Stimulated activated CD4-positive, alpha-beta T cell treated with anti-CD3 and anti-CD28 coated beads, Interleukin-4, amount 100 ng/mL, for 48 hours (primary cell): ENCODE measurements at places on chromosomes 2 and 18.

GRCh38 chr2:50491541-50492476, 540.1 kb downstream of the NRXN1 start:
- no peak for DNase-seq

DNA sequence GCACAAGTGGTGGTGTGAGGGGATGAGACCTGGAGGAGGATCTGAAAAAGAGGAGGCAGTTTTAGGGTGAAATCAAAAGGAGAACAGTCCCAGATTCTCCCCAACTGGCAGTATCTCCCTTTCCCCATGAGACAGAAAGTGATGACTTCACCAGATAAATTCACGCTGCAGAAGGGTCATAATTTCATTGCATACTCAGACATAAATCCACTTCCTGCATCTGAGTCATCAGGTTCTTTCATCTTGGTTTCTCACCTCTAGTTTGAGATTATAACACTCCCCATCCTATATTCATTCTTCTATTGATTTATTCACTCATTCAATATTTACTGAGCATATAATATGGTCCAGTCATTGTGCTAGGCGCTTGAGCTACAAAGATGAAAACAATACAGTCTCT, 64.7 kb downstream of the CCDC148 start:
- DNase-seq = no peak

DNA sequence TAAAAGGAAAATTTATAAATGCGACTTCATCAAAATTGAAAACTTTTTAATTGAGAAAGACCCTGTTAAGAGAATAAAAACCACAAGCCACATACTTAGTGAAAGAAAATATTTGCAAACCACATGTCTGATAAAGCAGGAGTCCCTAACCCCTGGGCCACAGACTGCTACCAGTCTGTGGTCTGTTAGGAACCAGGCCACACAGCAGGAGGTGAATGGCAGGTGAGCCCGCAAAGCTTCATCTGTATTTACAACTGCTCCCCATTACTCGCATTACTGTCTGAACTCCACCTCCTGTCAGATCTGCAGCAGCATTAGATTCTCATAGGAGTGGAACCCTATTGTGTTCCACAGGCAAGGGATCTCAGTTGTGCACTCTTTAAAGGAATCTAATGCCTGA, 95.5 kb upstream of the CRACDL start:
- no peak for DNase-seq

DNA sequence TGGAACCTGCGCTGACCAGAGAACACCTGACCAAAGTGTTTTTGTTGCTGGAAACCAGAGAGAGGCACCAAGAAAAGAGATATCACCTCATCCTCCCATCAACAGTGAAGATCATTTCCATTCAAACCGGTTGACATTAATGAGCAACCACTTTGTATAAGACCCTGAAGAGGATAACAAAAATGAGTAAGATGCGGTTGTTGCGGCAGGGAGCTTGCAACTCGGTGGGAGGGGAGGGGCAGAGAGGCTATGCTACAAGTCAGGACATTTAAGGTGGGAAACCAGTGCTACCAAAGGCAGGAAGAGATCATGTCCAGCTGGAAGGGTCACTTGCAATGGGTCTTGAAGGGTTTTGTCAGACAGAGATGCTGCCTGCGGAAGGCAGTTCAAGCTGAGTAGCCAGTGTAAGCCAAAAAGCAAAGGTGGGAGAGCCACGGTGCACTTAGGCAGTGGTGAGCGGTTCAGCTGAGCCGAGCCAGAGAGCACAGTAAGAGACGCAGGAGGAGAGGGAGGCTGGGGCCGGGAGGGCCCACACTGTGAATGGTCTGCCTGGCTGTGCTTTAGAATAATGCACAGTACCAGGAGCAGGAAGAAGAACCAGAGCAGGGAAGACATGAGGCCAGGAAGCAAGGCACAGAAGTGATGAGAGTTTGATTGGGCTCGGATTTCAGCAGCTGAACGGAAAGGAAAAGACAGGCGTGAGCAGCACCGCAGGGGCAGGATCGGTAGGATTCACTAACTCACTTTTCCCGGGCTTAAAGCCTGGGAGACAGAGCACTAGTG, 24.4 kb upstream of the DTNB start:
- DNase-seq = no peak

DNA sequence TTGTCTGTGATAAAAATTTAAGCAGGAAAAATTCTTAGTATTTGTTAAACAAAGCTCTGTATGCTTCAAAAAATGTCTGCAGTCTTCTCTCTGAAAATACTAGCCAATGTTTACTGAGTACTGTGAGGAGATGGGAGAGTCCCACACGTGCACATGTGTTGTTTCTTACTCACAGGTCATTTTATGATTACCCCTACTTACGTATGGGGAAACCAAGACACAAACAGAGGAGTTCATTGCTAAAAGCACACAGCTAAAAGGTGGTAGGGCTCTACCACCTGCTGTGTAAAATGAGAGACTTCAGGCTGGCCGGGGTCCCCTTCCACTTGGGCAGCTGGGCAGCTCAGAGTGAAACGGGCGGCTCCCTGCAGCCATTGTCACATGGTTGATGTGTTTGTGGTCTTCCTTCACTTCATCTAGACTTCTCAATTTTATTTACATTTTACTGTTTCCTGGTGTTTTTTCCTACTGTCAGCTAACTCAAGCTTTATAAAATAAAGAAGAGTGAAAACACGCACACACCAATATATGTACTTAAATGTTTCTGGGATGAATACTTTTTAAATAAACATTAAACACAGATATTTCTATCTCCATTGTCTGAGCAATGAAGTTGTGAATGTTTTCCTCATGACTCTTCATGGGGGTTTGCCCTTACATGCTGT, 71.2 kb downstream of the MBP start:
- DNase-seq = no peak

DNA sequence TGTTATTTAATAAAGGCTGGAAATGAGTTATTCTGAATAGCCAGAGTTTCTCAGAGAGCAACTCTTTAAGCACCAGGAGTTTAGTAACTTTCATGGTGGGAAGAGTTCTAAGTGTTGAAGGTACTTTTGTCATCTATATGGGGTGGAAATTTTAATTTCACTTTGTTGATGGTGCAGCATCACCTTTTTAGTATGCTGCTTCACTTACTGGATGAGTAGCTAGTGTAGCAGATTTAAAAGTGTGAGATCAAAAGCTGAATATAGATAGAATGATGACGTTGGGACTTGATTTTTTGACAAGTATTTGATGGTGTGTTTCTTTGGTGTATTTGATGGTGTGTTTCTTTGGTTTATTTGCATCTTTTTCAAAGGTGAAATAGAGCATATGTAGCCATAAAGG, 47.3 kb downstream of the MAP4K4 start:
- no peak for DNase-seq

GRCh38 chr18:48950536-48951447, at the start of gene SMAD7:
TSS of gene SMAD7 (minus strand) at chr18:48950965. CDS start at chr18:48950424, 541 bp downstream.
- DNase-seq = no peak

DNA sequence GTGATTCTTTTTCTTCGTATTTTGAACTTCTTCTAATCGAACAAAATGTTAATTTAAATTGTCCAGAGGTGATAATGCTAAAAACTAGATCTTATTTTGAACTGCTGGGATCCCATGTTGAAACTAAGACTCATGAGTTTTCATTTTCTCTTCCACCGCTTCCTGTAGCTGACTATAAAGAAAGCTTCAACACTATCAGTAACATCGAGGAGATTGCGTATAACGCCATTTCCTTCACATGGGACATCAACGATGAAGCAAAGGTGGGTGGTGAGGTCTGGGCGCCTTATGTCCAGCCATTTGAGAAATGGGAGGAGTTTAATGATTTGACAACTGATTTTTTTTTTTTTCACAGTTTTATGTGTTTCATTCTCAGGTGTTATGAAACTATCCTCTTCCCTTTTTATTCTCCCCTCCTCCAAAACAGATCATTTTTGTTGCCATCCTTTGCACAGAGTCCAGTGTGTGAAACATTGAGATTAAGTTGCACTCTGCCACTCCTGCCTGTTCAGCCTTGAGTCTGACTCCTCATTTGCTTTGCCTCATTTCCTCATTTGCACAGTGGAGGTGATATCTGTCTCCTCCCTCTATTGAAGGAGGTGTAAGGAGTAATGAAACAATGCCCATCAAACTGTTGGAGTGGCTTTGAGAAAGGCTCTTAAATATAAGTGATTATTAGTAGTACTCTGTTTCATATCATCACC, 13.8 kb downstream of the GRHL1 start:
- no peak for DNase-seq

DNA sequence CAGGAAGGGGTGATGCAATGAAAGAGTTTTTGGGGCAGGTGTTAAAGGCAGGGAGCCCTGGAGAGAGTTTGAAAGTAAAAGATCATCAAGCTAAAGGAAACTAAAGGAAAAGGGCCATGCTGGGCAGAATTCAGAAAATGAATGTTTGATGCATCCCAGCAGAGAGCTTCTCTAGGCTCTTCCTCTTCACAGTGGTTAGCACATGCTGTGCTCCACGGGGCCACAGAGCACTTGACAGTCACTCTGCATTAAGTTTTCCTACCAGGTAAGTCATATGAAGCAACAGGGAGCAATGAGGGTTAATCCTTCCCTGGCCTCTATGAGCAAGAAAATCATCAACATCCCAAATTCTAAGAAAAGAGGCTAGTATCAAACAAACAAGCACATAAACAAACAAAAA, 895.2 kb downstream of the TRIB2 start:
- DNase-seq = no peak

DNA sequence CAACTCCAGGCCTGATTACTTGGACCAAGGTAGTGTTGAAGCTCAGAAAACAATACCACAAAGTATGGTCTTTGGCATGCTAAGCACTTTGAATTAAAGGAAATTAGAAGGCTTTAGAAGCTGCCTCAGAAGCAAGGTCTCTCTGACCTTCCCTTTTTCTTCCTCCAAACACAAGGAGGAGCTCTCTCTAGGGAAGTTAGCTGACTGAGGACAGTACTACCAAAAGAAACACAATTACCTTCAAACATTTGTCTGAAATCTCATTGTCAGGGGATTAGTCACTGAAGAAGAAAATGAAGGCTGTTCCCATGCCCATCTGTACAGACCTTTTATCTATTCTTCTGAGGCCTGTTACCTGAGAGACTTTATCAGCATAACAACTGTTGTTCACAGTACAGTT, 279.3 kb downstream of the CDH20 start:
- DNase-seq = no peak

DNA sequence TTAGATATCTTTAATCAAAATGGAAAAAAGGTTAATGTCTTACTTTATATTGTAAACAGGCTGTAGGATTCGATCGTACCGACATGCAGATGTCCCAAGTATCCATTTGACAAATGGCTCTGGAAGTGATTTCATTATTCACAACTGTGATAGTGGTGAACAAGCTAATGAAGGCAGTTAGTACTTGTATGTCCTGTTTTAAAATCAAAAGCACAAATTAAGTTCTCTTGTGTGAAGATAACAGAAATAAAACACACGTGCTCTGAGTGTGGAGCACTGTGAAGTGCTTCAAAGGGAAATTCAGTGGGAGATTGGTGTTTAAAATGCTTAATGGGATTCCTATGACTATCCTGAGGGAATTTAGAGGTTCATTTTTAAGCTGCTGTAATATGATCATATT, 8.6 kb upstream of the LRP1B start:
- no peak for DNase-seq

DNA sequence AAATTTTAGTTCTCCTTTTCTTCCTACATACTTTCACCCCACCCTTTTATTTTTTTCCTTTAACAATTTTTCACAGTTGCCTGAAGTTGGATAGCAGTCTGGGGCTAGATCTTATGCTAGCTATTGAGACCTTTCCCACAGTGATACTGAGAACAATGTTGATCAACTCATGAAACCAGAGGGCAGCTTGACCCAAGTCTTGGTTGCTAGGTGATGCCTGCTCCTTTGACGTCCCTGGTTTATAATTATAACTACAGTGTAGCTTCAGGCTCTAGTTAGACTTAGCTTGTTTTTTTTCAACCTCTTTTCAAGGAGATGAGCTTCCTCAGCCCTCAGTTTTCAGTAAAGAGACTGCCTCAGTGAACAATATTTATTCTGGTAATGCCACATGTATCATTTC, 648.5 kb downstream of the IRS1 start:
- no peak for DNase-seq

GRCh38 chr2:25339791-25340180, 1.9 kb downstream of the DNMT3A start:
- no peak for DNase-seq

DNA sequence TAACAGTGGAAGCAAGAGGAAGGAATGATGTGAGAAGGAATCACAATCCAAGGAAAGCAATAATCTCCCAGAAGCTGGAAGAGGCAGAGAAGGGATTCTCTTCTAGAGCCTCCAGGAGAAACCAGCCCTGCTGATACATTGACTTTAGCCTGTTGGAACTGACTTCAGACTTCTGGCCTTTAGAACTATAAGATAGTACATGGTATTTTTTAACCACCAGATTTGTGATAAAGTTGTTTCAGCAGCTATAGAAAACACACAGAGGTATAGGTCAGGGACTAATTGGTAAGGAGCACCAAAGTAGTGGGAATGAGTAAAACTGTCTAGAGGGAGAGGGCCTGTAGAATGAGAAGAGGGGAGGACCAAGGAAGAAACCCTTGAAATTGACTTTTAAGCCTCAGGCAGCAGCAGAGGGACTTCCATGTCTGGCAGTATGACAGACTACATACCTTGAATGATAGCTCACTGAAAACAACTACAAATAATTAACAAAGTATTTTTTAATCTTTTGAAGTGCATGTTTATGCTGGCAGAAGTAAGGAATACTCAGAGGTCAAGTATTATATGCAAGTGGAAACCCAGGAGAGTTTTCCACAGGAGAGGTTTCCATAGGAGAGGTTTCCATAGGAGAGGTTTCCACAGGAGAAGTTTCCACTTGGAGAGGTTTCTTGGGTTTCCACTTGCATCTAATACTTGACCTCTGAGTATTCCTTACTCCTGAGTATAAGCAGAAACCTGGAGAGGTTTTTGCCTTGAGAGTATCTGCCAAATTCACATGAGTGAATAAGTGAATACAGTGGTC, 33.8 kb upstream of the TMEM17 start:
- no peak for DNase-seq

DNA sequence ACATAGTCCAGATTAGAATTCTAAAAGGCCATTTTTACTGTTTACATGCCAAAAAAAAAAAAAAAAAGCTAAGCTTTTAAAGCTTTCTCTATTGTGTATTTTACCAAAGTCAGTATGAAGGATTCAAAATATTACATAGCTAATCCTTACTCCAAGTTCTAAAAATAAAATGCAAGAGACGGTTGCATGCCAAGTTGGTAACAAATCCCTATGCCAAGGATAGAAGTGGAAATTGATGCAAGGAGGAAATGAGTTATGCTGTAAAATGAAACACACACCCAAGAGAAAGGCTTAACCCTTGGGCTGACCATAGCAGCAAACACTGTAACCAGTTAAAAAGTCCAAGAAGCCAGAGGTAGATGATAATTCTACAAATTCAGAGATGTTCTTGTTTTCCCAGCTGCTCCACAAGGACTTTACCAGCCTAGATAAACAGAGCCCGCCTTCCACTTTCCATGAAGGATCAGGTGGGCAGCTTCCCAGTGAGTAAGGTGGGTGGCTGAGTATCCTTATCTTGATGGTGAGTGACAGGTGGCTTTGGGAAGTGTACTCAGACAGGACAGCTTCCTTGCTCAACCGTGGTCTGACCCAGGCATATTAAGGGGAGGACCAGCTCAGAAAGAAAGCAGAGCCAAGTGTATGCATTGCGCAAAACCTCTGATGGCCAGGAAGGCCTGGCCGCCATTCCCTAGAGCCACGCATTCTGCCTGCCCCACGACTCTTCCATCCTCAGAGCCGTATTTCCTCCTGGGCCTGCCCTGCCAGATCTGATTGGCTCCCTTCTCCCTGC, 34.4 kb downstream of the ATP8B1 start:
- DNase-seq = no peak
